Omental fat pad (tissue), 4 donors: ENCODE measurements at places on chromosomes 2 and 18. TPM values are rescaled to one million over a fixed set of nuclear protein-coding genes. Genes with fewer than 3 reads are reported as not detected.

MYL1 gene
- total RNA-seq = not detected

HOXD4 gene
- 14.2 TPM for total RNA-seq

DNAJC5G gene
- not detected for total RNA-seq

CDH20 gene
- total RNA-seq = 3.7 TPM

CAVIN2 gene
- total RNA-seq = 45.3 TPM

SLC1A4 gene
- 6.6 TPM for total RNA-seq

VWA3B gene
- total RNA-seq = not detected

GATA6 gene
- total RNA-seq = 48.9 TPM

PIEZO2 gene
- 4.6 TPM for total RNA-seq

ITGA4 gene
- total RNA-seq = 25.6 TPM

TMEM247 gene
- total RNA-seq = not detected

RAB17 gene
- total RNA-seq = 3.5 TPM

ZNF519 gene
- 3.6 TPM for total RNA-seq

RNU2-63P gene
- not detected for total RNA-seq

HDHD2 gene
- 16.8 TPM for total RNA-seq

LOXHD1 gene
- 1.7 TPM for total RNA-seq

ALPG gene
- not detected for total RNA-seq

BOLL gene
- not detected for total RNA-seq

CYS1 gene
- total RNA-seq = 2.7 TPM

ZNF396 gene
- total RNA-seq = 2.2 TPM

ACTG2 gene
- total RNA-seq = 7.3 TPM

MAL gene
- total RNA-seq = not detected

SNTG2 gene
- total RNA-seq = 1.9 TPM

GPR55 gene
- total RNA-seq = not detected

SLC4A5 gene
- 3.0 TPM for total RNA-seq

MCEE gene
- total RNA-seq = 23.0 TPM

IL1RL1 gene
- 48.1 TPM for total RNA-seq

CCDC138 gene
- 4.7 TPM for total RNA-seq

ASB18 gene
- not detected for total RNA-seq

IKZF2 gene
- total RNA-seq = 11.2 TPM

CFAP65 gene
- total RNA-seq = 0.19 TPM

XDH gene
- total RNA-seq = 0.48 TPM

IL36RN gene
- not detected for total RNA-seq

PSMA8 gene
- total RNA-seq = not detected

TEX51 gene
- total RNA-seq = not detected
